ENCODE measurements at places on chromosomes 2 and 18. TPM values are rescaled to one million over a fixed set of nuclear protein-coding genes. Genes with fewer than 3 reads are reported as not detected.

Gene IL36A
- total RNA-seq = not detected

Gene AOX1
- total RNA-seq = 22.4 TPM

Gene WNT10A
- total RNA-seq = 1.6 TPM

Gene DHRS9
- 117 TPM for total RNA-seq

Gene CCBE1
- 43.0 TPM for total RNA-seq

GRCh38 chr2:16127276-16127940 is 187.1 kb downstream of the MYCN start:
- H3K4me3 ChIP-seq = no peak overlapping the region
- H3K27ac ChIP-seq = no peak overlapping the region
- H3K27me3 ChIP-seq = no peaks in the 10 kb centered on the region

DNA sequence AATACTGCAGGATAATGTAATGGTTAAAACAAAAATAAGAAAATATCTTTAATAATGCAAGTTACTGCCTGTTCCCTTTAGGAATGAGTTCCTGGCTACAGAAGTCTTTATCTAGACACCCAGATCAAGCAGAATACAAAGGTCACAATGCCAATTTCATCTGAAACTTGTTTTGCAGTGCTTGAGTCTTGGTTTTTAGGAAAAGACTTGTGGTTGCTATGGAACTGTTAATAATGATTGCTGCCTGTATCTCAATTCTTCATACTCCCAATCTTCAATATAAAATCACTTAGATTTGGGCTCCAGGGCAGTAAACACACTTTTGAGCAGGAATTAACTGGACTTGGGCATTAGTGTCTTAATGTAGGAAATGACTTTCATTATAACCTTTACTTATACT is 14.2 kb downstream of the CAVIN2 start:
- H3K27ac ChIP-seq = no peak overlapping the region
- no peaks in the 10 kb centered on the region for H3K36me3 ChIP-seq
- no peaks in the 10 kb centered on the region for H3K27me3 ChIP-seq
- no peak for DNase-seq

- H3K27me3 ChIP-seq = no peaks in the 10 kb centered on the region
- no peak for DNase-seq
- no peak overlapping the region for H3K4me3 ChIP-seq
- no peaks in the 10 kb centered on the region for H3K36me3 ChIP-seq
These were observed 198.6 kb downstream of the MEMO1 start for GRCh38 chr2:31812051-31812798.

GRCh38 chr2:101619191-101619591 is 78.3 kb upstream of the MAP4K4 start:
- H3K4me3 ChIP-seq = no peak overlapping the region
- no peaks in the 10 kb centered on the region for H3K36me3 ChIP-seq
- peak; percentile 28 for DNase-seq

- H3K27me3 ChIP-seq = no peaks in the 10 kb centered on the region
- H3K27ac ChIP-seq = no peak overlapping the region
- no peaks in the 10 kb centered on the region for H3K36me3 ChIP-seq
- no peak for DNase-seq
- H3K4me3 ChIP-seq = no peak overlapping the region
- H3K4me1 ChIP-seq = no peaks in the 10 kb centered on the region
These were observed 97.4 kb downstream of the EIPR1 start for GRCh38 chr2:3280197-3280596.

- H3K36me3 ChIP-seq = no peaks in the 10 kb centered on the region
- H3K4me1 ChIP-seq = no peaks in the 10 kb centered on the region
- no peaks in the 10 kb centered on the region for H3K27me3 ChIP-seq
- H3K27ac ChIP-seq = no peak overlapping the region
These were observed 392.8 kb upstream of the ACVR2A start for GRCh38 chr2:147451902-147452515.

GRCh38 chr2:72863046-72863445 is 24.2 kb upstream of the SPR start:
- H3K36me3 ChIP-seq = no peaks in the 10 kb centered on the region
- no peaks in the 10 kb centered on the region for H3K4me1 ChIP-seq
- no peak for DNase-seq

DNA sequence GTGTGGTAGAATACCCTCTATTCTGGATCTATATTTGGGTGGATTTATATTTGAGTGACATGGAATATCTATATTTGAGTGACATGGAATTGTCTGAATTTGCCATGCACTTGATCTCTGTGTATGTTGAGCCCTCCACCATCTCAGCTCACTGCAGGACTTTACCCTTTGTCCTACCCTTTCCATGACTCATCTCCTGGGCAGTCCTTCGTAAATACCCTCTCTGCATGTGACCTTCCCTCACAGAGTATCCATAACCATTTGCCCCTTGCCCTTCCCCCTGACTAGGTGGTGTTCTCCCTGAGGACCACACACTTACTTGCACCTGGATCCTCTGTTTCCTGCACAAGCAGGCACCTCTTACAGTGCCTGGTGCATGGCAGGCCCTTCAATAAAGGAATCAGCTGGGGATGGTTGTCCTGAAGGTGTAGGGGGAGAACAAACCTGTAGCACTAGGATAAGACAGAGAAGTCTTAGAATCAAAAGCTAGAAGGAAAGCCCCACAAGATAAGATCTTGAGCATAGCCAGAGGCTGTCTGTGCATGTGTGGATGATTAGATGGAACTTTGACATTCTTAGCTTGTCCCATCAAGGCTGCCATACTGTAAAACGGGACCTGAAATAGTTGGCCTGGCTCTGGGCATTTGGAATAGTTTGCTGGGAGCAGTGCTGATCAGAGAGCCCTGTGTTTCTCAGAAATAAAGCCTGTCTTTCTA is 230.4 kb downstream of the FHOD3 start:
- no peak overlapping the region for H3K27ac ChIP-seq
- no peaks in the 10 kb centered on the region for H3K4me1 ChIP-seq
- no peak overlapping the region for H3K4me3 ChIP-seq
- no peak for DNase-seq

- no peak overlapping the region for H3K4me3 ChIP-seq
- no peak overlapping the region for H3K27ac ChIP-seq
- no peak for DNase-seq
- H3K27me3 ChIP-seq = no peaks in the 10 kb centered on the region
- peaks cover 31% of the 10 kb centered on the region for H3K4me1 ChIP-seq
- no peaks in the 10 kb centered on the region for H3K36me3 ChIP-seq
These were observed 80.2 kb downstream of the ASAP2 start for GRCh38 chr2:9286554-9287399.

DNA sequence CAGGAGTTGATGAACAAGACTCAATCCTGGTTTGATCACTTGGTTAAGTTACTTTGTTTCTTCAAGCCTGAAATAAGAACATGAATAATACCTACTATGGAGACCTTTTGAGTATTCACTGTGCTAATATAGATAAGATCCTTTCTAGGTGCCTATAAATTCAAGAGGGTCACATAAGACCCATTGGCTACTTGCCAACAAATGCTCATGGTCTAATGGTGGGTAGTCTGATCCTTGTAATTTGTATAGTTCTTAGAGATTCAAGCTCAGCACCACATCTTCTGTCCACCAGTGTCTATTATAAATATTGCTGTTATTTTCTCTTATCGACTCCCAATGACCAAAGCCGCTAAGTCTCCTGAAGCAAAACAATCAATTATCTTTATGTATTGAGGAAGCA is 27.4 kb upstream of the ACSL3 start:
- no peaks in the 10 kb centered on the region for H3K36me3 ChIP-seq
- peaks cover 14% of the 10 kb centered on the region for H3K4me1 ChIP-seq
- DNase-seq = no peak
- H3K27ac ChIP-seq = no peak overlapping the region

GRCh38 chr2:237298151-237299118 is 115.5 kb downstream of the COL6A3 start:
- H3K27ac ChIP-seq = peak overlapping the region; percentile 73
- no peaks in the 10 kb centered on the region for H3K27me3 ChIP-seq
- DNase-seq = no peak

GRCh38 chr2:69175790-69176715 is 163.1 kb downstream of the ANTXR1 start:
- no peaks in the 10 kb centered on the region for H3K36me3 ChIP-seq
- H3K4me3 ChIP-seq = no peak overlapping the region
- H3K27ac ChIP-seq = peak overlapping the region; percentile 86
- H3K4me1 ChIP-seq = peaks cover 8% of the 10 kb centered on the region

DNA sequence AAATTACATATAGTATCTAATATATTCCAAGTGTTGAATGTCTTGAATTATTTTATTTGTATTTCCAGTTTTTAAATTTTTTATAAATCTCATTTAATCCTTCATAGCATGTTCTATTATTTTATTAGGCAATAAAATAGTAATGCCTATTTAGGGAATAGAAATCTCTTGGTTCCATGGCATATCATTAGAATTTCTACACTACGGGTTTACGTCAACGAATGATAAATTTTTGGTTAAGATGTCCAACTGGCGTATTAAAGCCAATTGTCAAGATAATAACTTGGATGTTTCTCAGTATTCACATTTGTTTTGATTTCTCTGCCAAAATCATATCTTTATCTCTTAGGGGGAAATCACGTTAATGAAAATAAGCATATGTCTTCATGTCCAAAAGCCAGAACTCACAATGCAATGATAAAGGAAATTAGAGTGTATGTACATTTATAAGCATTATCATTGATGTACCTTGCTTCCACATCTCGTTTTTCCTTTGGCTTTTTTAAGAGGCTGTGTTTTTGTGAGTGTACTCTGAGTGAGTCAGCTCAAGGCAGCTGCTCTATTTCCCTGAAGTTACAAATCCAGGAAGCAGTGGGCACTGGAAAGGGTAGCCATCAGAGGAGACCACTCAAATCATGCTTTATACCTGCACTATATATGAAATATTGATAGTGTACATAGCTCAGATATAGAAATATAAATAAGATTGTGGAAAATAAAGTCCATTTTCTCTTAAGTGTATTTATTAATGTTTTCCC is 115.8 kb upstream of the PDE1A start:
- DNase-seq = no peak
- no peak overlapping the region for H3K27ac ChIP-seq
- no peaks in the 10 kb centered on the region for H3K36me3 ChIP-seq
- H3K4me1 ChIP-seq = peaks cover 20% of the 10 kb centered on the region
- H3K4me3 ChIP-seq = no peak overlapping the region

- no peaks in the 10 kb centered on the region for H3K36me3 ChIP-seq
- H3K27ac ChIP-seq = no peak overlapping the region
- H3K4me3 ChIP-seq = no peak overlapping the region
- no peaks in the 10 kb centered on the region for H3K4me1 ChIP-seq
- no peaks in the 10 kb centered on the region for H3K27me3 ChIP-seq
- DNase-seq = no peak
These were observed 436.7 kb downstream of the LPIN1 start for GRCh38 chr2:12183032-12183645.

All from transverse colon (tissue), 4 donors.